Omental fat pad (tissue), 4 donors: ENCODE measurements at places on chromosomes 5 and 9.

GRCh38 chr9:18045326-18045725 is 428.6 kb upstream of the ADAMTSL1 start:
- DNase-seq, result no peak

GRCh38 chr9:135139366-135139959 is 52.0 kb downstream of the OLFM1 start:
- DNase-seq, result no peak

- no peak for DNase-seq
Observed at GRCh38 chr9:110977259-110977709, 61.0 kb downstream of the LPAR1 start.

DNA sequence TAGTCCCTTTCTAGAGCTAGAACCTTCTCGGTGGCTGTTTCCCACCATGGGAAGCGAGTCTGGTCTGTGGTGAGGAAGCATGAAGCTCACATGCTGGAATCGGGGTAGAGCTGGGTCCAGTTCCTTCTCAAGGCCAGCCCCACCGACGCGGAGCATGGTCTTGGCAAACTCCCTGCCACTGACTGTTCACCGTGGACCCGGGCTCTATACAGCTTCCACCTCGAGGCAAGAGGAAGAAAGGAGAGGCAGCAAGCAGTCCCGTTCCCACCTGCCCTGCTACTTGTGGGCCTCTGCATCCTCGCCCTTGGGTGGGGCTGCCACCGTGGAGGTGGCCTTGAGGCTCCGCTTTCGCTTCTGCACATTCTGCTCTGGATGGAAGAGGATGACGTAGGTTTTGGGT is 13.7 kb downstream of the GRM6 start:
- DNase-seq, result no peak

DNA sequence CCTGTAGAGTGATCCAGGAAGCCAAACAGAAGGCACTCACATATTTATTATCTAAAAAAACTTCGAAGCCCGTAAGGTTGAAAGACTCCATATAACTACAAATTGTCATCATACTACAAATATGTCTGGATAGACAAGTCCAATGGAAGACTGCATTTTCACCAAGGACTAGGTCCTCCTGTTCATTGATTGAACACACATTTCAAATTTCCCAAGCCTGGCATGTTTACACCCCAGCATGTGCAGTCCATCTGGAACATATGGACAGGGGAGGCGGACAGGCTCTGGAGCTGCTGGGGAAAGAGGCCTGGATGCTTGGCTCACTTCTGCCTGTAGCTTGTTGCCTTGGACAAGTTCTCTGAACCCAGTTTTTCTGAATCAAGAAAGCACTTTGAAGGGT is 378.7 kb downstream of the ENC1 start:
- no peak for DNase-seq

DNA sequence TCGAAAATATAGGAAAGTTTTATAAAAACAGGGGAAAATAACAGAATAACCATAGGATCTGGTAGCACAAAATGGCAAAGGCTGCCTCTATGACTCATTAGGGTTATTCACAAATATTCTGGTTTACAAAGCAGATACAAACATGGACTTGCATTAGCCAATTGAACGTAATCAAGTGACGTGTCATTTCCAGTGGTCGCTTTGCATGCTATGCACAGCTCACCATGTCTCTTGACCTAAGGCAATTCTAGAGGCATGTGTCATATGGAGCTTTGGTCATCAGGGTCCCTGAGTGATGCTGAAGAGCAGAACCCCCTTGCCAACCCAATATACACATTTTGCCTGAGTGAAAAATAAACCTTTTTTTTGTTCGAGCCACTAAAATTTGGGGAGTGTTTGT is 158.8 kb downstream of the TMEM161B start:
- no peak for DNase-seq

DNA sequence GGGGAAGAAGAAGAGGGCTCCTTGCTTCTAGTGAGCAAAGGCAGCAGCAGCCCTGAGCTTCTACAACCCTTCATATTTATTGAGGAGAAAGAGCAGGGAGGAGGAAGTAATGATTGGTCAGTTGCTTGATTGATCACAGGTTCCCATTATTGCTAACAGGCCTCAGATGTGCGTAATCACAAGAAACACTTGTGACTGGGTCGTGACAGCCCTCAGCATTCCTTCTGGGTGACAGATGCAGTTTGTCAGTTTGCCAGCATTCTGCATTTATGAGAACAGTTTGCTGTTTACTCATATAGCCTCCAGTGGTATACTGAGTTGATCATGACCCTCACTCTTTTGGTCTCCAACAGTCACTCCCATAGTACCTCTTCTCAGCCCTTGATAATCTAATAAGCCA is 111.5 kb upstream of the TNC start:
- no peak for DNase-seq

DNA sequence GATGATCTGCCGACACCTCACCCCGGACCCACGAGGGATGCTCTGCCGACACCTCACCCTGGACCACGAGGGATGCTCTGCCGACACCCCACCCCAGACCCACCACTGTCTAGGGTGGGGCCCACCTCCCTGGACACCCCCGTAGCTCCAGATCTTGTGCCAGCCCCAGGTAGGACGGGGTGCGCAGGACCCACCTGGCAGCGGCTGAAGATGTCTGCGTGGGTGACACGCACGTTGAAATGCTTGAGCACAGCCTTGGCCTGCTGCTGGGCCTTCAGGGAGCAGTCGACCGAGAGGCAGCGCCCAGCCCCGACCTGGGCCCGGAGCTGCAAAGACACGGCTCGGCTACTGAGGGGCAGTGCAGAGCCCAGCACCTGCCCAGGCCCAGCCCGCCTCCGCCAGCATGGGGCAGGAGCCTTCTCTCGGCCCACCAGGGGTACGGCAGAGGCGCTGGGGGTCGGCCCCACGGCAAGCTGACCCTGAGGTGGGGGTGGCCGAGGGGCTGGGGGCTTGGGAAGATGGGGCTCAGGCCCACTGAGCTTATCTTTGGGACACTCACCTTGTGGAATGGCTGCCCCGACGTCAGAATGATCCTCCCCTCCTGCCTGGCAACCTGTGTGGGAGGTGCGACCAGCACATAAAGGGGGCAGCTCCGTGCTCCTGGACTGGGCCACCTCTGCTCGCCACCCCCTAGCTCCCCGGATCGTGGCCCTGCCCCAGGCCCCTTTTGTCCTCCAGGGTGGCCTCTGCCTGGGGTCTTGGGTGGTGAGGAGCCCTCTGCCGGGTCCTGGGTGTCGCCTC is 21.7 kb upstream of the NRARP start:
- no peak for DNase-seq

DNA sequence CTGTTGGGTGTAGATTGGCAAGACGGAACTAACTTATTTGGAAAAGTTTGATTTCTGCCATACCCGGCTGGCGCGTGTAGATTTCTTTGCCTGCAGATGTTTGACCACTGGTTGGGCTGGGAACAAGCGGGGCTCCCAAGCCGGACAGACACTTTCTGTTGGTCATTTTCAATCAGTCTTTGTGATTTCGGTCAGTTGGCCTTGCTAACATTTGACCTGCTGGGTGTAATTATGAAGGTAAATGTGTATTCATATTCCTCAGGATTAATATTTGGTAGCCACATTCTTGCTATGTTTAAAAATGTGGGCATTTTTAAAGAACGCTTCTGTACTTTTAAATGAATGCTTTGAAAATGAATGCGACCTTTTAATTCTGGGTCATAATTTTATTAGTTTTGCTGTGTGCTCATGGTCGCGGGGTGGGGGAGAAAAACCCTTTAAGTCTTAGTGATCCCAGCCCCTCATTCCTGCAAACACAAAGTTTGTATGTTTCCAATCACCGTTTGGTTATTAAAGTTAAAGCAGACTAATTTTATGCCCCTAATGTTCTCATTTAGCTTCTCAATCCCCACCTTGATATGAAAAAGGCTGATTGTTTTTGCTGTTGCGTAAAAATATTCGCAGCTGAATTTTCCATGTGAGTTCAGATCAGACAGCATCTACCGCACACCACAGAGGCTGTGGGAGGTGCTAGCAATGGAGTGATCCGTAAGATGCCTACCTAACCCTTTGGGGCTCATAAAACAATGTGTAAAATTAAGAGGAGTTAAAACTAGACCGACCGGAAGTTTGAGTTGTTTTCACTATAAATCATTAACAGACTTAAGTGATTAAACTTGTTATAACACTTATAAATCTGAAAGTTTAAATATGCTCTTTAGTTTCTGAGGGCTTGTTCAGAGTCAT is 1.5 kb downstream of the RASGRF2 start:
- DNase-seq, result no peak

DNA sequence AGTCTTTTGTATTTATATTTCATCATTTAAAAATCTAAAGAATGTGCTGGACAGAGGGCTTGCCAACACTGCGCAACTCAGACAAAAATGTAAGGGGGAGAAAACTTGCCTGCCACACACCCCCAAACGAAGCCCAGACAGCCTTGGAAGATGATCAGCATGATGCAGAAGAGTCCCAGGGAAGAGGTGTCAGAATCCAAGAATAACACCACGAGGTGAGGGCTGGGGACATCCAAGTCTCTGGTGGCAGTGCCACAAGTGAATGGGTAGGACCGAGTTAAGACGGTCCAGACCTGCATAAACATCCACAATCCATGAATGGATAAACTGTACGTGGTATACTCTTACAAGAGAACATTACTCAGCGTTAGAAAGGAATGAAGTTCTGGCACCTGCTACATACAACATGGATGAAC is 10.4 kb downstream of the EPB41L4B start:
- DNase-seq, result no peak

- DNase-seq, result no peak
Observed at GRCh38 chr5:108432024-108432423, 50.1 kb upstream of the FBXL17 start.

- peak; percentile 89 for DNase-seq
Observed at GRCh38 chr5:172106511-172107356, 81.3 kb downstream of the STK10 start.

GRCh38 chr9:92444841-92445240 is 20.6 kb upstream of the OMD start:
- DNase-seq, result no peak

GRCh38 chr9:101912698-101913097 is 174.3 kb upstream of the GRIN3A start:
- DNase-seq, result no peak

- no peak for DNase-seq
Observed at GRCh38 chr5:172667786-172668593, 26.9 kb downstream of the NEURL1B start.

DNA sequence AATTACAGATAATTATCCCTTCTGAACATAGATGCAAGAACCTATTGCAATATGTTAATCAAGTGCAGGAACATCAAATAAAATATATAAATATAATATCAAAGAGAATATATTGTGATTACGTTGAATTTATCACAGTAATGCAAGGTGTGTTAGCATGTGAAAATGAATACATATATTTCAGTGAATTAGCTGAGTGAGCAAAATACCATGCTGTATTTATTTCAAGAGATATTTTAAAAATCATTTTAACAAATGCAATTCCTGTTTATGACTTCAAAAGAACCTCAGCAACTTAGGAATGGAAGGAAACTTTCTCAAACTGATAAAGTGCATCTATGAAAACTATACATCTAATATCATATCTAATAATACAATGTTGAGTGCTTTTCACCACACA is 856.9 kb upstream of the PTPRD start:
- DNase-seq, result no peak

DNA sequence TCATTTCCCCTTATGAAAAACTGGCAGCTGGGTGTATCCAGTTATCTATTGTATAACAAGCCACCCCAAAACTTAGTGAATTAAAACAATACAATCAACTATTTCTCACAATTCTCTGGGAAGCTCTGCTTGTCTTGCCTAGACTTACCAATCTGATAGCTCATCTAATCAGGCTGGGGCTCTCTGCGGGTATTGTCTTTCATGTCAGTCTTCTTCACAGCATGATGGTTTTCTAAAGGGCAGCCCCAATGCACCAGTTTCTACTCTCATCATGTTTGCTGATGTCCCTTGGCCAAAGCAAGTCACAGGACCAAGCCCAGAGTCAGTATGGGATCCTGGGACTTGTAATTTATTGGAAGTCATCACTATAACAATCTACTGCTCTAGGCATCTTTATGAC is 433.5 kb downstream of the KIAA0825 start:
- DNase-seq, result no peak

GRCh38 chr9:71908825-71909224 is 2.2 kb downstream of the ABHD17B start:
- no peak for DNase-seq

DNA sequence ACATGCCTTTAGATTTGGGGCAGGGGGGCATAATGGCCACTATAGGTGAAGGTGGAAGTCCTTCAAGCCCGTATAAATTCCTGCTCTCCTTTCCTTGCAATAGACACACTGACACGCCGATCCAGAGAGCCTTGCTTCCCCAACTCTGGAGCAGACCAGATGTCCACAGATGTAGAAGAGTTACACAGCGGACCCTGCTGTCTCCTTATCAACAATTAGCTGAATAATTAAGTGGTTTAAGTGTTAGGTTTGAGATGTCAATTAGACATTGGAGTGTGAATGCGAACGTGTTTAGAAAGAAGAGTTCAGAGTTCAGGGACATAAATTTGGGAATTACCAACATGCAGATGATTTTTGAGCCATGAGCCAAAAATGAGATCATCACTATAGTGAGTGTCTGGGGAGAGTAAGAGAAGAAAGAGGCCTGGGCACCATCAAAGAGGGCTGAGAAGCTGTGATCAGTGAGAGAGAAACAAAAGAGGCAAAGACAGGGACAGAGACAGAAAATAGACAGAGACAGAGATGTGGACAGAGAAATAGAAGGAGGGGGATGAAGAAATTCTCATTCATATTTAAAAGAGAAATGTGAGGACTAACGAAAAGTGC is 734.4 kb upstream of the ADAMTS16 start:
- no peak for DNase-seq

GRCh38 chr5:135222771-135223170 is 176.3 kb downstream of the MACROH2A1 start:
- no peak for DNase-seq

DNA sequence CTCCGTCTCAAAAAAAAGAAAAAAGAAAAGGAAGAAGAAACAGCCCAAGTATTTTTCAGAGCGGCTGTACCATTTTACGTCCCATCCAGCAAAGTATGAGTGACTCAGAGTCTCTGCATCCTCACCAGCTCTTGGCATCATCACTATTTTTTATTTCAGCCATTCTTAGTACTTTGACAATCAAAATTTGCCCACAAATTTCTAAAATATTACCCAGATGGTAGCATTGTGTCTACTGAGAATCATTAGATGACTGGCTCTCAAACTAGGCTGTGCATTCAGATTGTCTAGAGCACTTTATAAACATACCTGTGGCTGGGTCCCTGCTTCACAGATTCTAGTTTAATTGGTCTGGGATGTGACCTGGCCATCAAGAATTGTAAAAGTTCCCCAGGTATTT is 21.6 kb upstream of the MELK start:
- no peak for DNase-seq

GRCh38 chr5:123150089-123150488 is 61.0 kb downstream of the PRDM6 start:
- no peak for DNase-seq

GRCh38 chr9:122030357-122030756 is 62.8 kb downstream of the TTLL11 start:
- DNase-seq, result no peak

DNA sequence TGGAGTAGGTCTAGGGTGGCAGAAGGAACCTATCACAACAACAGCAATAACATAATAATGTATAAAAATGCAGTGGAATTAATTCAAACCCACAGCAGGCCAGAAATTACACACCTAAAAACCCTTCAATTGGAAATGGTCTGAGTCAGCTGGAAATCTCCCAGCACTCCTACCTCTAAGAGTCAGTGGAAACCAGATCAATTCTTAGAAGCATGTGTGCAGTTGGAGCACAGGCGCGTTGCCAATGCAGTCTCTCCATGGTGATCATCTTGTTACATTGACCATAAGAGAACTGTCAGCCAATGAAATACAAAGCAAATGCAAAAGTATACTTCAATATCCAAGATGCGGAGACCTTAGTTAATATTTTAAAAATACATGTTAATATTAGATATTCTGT is 15.1 kb upstream of the CSNK1G3 start:
- no peak for DNase-seq
